ENCODE measurements at places on chromosomes 2 and 18.

DNA sequence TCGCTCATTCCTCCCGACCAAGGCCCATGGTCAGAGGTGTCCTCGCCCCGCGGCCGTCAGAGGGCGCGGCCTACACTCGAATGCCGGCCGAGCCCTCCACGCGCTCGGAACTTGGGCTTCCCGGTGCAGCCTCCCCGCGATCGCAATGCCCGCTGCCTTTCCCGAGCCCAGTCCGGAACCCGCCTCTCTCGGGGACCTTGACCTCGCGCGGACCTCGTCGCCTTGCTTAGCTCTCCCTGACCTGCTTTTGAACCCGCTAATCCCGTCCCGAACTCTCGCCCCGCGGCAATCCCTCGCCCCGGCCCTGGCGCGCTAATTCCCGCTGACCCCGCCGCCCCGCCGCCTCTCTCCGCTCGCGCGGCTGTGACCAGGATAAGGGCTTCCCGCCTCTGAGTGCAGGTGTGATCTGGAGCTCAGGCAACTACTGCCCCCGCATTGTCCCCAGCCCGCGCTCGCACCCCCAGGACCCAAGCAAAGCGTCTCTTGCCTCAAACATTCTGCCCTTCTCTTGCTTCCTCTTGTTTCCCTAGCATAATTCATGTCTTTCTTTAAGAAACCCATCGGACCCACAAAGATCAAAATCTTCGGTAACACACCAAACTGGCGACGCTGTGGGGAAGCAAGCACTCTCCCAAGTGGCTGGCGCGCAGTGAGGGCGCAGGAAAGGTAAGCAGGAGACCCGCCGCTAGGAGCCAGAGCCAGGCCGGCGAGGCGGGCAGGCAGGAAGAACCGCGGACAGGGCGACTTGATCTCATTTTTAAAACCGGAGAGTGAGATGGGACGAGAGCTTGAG lies 46.6 kb upstream of the ATP6V1B1 start:
- no peak for DNase-seq
- peaks cover 3% of the 10 kb centered on the region for H3K36me3 ChIP-seq
- peak overlapping the region; percentile 43 for H3K27ac ChIP-seq
- H3K4me1 ChIP-seq, result peaks cover 31% of the 10 kb centered on the region
- H3K27me3 ChIP-seq, result peaks cover 76% of the 10 kb centered on the region
- peak overlapping the region; percentile 62 for H3K4me3 ChIP-seq

DNA sequence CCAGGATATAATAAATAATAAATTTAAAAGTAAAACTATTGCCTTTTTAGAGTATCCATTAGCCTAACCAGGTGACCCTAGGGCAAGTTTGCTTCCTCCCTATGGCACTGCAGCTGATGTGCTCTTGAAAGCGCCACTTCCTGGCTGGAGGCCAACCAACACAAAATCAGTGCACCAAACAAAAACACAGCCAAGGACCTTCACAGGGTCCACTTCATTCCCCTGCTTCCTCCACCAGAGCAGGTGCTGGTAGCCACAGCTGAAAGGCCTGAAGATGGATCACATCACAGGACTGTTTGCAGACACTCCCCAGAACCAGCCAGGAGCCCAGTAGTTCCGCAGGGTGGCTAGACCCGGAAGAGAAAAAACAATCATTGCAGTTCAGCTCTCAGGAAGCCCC lies 108.8 kb downstream of the TWIST2 start:
- H3K4me1 ChIP-seq, result no peaks in the 10 kb centered on the region
- H3K27ac ChIP-seq, result no peak overlapping the region
- no peaks in the 10 kb centered on the region for H3K36me3 ChIP-seq
- H3K4me3 ChIP-seq, result no peak overlapping the region
- peaks cover 31% of the 10 kb centered on the region for H3K27me3 ChIP-seq

GRCh38 chr18:78994977-78995582 lies 15.5 kb downstream of the SALL3 start:
- H3K4me3 ChIP-seq, result no peak overlapping the region
- peaks cover 11% of the 10 kb centered on the region for H3K27me3 ChIP-seq
- no peaks in the 10 kb centered on the region for H3K4me1 ChIP-seq
- H3K27ac ChIP-seq, result no peak overlapping the region
- no peaks in the 10 kb centered on the region for H3K36me3 ChIP-seq
- no peak for DNase-seq

DNA sequence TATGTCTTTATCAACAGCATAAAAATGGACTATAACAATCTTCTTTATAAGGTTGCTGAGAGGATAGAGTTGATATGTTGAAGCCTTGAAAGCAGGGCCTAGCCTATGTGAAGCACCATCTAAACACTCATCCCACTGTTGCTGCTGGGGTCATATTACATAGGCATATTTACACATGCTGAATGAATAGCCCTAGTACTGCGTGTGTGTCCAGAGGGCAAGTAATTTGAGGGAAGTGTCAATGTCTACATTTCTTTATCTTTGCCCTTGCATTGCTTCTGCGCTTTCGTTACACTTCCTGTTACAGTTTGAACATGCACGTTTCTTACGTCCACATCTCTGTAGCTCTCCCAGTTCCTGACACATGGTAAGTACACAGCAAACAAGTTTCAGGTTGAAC lies 280.3 kb upstream of the ATP5MC3 start:
- H3K4me1 ChIP-seq, result no peaks in the 10 kb centered on the region
- H3K27ac ChIP-seq, result no peak overlapping the region
- no peak overlapping the region for H3K4me3 ChIP-seq
- no peaks in the 10 kb centered on the region for H3K27me3 ChIP-seq
- no peak for DNase-seq

GRCh38 chr18:26819046-26819445 lies 46.5 kb downstream of the AQP4 start:
- DNase-seq, result no peak
- H3K27me3 ChIP-seq, result no peaks in the 10 kb centered on the region
- H3K4me1 ChIP-seq, result no peaks in the 10 kb centered on the region
- H3K27ac ChIP-seq, result no peak overlapping the region

GRCh38 chr2:60843006-60843405 lies 38.4 kb upstream of the REL start:
- H3K4me3 ChIP-seq, result no peak overlapping the region
- H3K36me3 ChIP-seq, result no peaks in the 10 kb centered on the region
- H3K27me3 ChIP-seq, result no peaks in the 10 kb centered on the region
- H3K27ac ChIP-seq, result no peak overlapping the region

DNA sequence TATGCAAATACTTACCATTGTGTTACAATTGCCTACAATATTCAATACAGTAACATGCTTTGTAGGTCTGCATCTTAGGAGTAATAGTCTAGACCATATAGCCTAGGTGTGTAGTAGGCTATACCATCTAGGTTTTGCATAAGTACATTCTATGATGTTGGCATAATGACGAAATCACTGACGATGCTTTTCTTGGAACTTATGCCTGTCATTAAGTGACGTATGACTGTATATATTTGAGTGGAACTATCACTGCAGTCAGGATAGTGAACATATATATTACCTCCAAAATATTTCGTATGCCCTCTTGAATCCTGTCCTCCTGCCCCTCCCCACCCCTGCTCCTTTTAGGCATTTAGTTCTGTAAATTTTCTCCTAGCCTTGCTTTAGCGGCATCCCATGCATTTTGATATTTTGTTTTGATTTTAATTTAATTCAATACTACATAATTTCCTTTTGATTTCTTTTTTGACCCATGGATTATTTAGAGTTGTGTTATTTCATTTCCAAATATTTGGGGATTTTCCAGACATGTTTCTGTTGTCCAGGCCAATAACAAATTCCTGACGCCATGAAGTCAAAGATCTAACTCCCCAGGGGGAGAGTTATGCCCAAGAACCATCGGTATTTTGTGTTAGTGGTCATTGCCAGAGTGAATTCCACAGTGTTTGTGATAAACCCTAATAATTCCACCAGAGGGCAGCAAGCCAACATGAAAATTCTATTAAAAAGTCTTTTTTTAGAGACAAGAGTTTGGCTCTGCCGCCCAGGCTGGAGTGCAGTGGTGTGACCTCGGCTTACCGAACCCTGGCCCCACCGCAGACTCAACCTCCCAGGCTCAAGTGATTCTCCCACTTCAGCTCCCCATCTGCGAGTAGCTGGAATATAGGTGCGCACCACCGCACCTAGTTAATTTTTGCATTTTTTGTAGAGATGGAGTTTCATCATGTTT lies 24.2 kb upstream of the CASP8 start:
- H3K4me1 ChIP-seq, result peaks cover 49% of the 10 kb centered on the region
- peak overlapping the region; percentile 91 for H3K27ac ChIP-seq
- H3K4me3 ChIP-seq, result peak overlapping the region; percentile 92
- H3K36me3 ChIP-seq, result peaks cover 40% of the 10 kb centered on the region

DNA sequence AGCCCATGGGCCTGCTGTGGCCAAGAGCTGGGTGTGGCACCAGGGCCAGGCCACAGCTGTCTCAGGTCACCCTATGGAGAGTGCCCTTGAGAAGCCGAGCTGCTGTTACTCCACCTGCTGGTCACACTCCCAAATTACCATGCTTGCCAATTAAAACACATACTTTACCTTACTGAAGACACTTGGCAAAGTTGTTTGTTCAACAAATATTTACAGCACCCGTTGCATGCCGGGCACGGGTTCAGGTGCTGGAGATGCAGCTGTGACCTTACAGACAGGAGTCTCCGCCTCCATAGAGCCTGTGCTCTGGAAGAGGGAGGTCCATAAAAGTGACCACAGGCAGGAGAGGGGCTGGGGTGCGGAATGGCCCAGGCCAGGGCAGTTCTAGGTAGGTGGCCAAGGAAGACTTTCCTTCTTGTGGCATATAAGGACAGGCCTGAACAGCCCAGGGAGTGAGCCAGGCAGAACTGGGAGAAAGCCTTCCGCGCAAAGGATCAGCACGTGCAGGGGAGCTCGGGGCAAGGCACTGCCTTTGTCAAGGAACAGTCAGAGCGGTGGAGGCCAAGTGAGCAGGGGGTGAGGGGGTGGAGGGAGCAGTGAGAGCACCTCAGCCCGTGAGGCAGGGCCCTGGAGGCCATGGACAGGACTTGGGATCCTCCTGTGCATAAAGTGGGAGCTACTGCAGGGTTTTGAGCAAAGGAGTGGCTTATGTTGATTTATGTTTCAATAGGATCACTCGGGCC lies 23.6 kb upstream of the RBM44 start:
- peaks cover 71% of the 10 kb centered on the region for H3K36me3 ChIP-seq
- H3K4me1 ChIP-seq, result no peaks in the 10 kb centered on the region
- H3K27me3 ChIP-seq, result no peaks in the 10 kb centered on the region
- H3K4me3 ChIP-seq, result no peak overlapping the region
- H3K27ac ChIP-seq, result no peak overlapping the region
- DNase-seq, result peak; percentile 71

DNA sequence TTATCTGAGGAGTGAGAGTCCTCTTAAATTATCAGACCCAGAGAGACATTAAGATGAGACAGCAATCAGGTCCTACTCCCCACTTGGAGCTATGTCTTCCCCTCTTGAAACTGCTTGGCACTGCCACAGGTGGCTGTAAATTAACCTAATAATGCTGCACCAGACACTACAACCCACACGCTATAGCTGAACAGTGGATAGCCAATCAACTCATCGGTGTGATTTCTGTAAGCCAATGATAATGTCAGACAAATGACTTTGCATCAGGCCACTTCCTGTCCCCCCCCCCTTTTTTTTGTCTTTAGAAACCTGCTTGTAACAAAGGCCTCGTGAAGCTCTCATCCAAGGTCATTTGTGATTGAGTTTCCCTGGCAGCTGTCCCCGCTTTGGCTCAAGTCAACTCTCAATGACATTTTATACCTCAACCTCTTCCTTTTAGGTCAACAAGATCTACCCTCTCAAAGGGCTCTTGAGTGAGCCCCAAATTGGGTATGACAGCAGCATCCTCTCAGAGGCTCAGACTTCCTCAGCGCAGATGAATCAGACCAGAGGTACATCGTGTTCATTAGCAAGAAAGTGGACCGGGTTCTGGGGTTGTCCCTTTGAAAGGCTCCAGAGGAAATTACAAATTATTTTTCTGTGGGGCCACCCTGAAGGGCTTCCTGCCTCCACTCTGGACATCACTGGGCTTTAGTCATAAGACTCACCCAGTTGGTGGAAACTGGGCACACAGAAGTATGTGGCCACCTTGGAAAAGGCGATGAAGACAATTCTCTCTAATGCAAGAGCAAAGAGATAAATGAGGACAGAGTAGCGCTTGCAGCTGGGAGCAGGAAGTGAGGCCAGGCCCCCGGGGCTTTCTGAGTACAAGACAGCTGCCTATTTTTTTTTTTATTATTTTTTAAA lies 73.6 kb downstream of the COPS8 start:
- peaks cover 33% of the 10 kb centered on the region for H3K4me1 ChIP-seq
- no peak for DNase-seq
- H3K27ac ChIP-seq, result peak overlapping the region; percentile 17
- no peaks in the 10 kb centered on the region for H3K36me3 ChIP-seq
- no peak overlapping the region for H3K4me3 ChIP-seq

GRCh38 chr2:165144315-165144714 lies 59.5 kb downstream of the SCN3A start:
- peaks cover 2% of the 10 kb centered on the region for H3K4me1 ChIP-seq
- H3K27ac ChIP-seq, result no peak overlapping the region
- H3K4me3 ChIP-seq, result no peak overlapping the region
- peaks cover 1% of the 10 kb centered on the region for H3K27me3 ChIP-seq

DNA sequence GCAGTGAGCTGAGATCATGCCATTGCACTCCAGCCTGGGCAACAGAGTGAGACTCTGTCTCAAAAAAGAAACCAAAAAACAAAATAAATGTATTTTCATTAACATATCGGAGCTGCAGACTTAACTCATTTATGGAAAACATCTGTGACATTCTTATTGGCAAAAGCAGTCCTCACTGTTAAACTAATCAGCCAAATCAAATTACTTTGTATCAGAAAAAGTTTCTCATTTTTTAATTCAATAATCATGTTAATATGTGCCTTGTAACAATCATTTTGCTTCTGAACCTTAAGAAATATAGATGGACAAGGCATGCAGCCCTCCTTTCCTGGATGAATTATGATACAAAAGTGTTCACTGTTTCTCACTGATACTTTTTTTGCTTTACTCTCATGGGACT lies 18.0 kb upstream of the TP53I3 start:
- no peaks in the 10 kb centered on the region for H3K4me1 ChIP-seq
- no peak overlapping the region for H3K27ac ChIP-seq
- no peaks in the 10 kb centered on the region for H3K27me3 ChIP-seq
- no peak for DNase-seq

DNA sequence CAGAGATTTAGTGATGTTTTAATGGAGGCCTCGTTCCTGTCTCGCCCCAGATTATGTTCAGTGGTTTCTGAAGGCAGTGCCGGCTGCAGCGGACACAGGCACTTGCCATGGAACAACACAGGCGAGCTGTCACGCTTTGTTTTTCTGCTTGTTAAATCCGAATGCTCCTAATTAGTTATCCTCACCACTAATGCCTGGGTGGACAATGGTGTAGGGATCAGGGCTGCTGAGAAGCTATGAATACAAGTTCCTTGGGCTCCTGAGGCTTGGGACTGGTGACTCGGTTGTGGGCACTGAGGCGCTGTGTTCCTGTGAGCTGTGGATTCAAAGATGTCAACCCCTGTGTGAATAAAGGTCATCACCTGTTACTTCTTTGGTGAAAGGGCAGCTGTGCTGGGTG lies 123.5 kb downstream of the PLEKHM3 start:
- H3K4me3 ChIP-seq, result no peak overlapping the region
- DNase-seq, result no peak
- H3K27me3 ChIP-seq, result no peaks in the 10 kb centered on the region
- H3K4me1 ChIP-seq, result no peaks in the 10 kb centered on the region
- H3K36me3 ChIP-seq, result peaks cover 3% of the 10 kb centered on the region
- H3K27ac ChIP-seq, result no peak overlapping the region

- H3K27ac ChIP-seq, result no peak overlapping the region
- DNase-seq, result peak; percentile 22
- H3K4me3 ChIP-seq, result peak overlapping the region; percentile 71
- no peaks in the 10 kb centered on the region for H3K36me3 ChIP-seq
- peaks cover 50% of the 10 kb centered on the region for H3K27me3 ChIP-seq
Observed at GRCh38 chr18:25350489-25351251, 1.3 kb downstream of the ZNF521 start.

GRCh38 chr18:79589601-79590091 lies 90.0 kb upstream of the CTDP1 start:
- no peaks in the 10 kb centered on the region for H3K36me3 ChIP-seq
- no peak for DNase-seq
- H3K4me1 ChIP-seq, result no peaks in the 10 kb centered on the region
- no peak overlapping the region for H3K27ac ChIP-seq
- peaks cover 2% of the 10 kb centered on the region for H3K27me3 ChIP-seq

Measured in activated CD4-positive, alpha-beta T cell treated with anti-CD3 and anti-CD28 coated beads for 36 hours (primary cell).